Kasumi-1 (cell line): ENCODE measurements at places on chromosomes 6 and 20.
A peak's percentile ranks its signal among the peaks of the same experiment; 100 is the strongest.

GRCh38 chr6:134115715-134116074, 63.3 kb upstream of the SLC2A12 start:
- no peak for DNase-seq

GRCh38 chr6:134452906-134453305, 135.0 kb upstream of the SGK1 start:
- DNase-seq: no peak

DNA sequence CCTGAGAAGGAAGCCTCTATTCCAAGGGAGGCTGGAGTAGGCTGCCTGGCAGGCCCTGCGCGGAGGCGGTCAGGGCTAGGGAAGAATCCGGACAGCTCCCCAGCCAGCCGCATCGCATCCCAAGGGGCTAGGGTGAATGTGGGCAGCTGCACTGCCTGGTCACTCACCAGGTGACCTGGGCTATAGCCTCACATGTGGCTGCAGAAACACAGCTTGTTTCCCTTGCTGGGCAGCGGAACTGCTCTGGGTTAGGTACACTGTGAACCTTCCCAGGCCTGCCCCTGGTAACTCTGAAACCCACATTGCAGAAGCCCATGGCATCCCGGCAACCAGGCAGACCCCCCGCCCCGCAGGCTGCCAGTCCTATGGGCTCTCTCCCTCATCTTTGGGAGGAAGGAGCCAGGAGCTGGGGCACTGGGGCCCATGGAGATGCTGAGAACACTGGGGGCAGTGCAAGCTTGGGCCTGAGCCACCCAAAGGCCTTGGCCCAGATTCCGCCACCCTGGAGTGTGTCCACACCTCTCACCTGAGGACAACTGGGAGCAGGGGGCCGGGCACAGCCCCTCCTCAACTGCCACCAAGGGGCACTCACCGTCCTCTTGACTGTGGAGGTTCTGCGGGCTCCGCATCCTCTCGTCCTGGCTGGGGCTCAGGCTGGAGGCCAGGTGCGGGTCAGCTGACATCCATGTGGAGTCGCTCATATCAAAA, 111.0 kb downstream of the NOL4L start:
- no peak for DNase-seq

DNA sequence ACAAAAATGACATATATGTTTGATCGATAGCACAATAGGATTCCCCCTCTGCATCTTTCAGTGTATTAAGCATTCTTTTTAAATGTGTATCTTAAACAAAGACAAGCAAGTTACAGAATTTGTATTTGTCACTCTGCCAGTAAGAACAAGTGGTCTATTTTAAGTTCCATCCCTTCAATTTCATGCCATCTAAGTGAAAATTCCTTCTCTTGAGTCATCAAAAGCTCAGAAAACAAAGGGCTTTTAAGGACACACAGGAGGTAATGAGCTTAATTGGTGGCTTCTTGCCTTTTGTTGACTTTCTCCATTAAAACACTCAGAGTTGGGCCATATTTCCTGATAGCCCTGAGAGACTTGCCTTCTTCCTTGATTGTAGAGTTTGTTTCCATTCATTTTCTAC, 547.8 kb downstream of the TENT5A start:
- no peak for DNase-seq

- DNase-seq: peak; percentile 69
Measured at GRCh38 chr20:49937027-49937929, 1.1 kb downstream of the RNF114 start.

DNA sequence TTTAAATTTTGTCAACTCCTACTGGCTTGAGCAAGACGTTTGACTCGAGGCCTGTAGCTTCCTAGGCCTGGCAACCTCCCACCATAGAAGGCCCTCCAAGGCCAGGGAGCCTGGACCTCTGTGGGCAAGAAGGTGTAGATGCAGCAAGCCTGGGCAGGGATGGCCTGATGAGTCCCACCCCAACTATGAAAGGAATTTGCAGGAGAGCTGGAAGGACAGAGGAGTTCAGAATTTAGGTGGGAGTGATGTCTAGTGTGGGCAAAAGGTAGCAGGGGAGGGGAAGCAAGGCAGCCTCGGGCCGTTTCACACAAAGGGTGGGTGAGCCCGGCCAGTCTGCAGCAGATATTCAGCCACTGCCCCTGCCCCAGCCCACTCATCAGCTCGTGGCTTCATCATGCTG, 245.2 kb downstream of the CDH26 start:
- no peak for DNase-seq

GRCh38 chr20:23752481-23753193, 1.9 kb upstream of the CST1 start:
- no peak for DNase-seq

DNA sequence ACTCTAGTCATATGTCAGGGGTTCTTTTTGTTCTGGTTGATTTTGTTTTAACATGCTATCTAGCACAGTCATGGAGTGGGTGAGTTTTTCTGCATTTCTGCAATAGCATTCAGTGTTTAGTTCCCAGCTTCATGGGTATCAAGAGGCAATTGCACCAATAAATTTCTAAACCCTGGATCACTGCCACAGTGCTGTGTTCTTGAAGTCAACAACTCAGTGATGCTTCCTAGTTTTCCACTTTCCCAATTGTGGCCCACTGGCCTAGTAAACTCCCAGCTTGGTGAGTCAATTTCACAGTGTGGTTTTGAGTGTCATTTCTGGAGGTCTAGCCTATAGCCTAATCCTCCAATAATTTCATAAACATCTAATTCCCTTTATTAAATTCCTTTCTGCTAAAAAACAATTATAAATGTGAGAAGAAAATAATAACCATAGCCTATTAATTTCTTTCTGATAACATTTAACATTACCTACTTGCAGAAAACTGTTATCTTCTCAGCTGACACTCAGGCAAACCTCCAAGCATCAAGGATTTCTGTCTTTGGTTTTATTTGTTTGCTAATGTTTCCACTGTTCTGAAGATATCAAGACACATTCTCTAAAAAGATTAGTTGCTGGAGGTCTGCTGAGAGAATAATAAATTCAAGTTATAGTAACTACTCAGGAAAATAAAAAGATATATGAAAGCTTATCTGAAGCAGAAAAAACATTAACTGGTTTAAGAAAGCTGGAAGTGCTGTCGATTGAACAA, 89.9 kb downstream of the PDE7B start:
- no peak for DNase-seq

GRCh38 chr6:44401138-44401537, 13.6 kb downstream of the CDC5L start:
- no peak for DNase-seq

GRCh38 chr6:36679043-36679833, 724 bp downstream of the CDKN1A start:
- no peak for DNase-seq

DNA sequence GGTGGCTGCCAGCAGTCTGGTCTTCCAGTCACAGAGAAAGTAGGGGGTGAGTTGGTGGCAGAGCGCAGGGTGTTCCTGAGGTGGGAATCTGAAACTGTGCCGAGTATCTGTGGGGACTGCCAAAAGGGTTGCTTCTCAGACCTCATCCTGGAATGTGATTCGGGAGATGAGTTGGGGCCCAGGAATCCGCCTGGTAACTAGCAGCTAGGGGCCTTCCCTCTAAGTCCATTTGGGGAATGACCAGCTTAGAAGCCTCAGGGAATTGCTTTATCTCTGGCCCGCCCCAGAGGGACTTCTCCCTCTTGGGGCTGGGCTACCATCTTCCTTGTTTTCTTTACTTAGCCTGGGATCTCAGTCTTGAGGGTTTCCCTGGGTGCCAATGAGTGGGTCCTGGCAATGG, 49.6 kb downstream of the MOCS1 start:
- DNase-seq: no peak

- DNase-seq: no peak
Measured at GRCh38 chr20:48990467-48990866, 55.6 kb upstream of the CSE1L start.

DNA sequence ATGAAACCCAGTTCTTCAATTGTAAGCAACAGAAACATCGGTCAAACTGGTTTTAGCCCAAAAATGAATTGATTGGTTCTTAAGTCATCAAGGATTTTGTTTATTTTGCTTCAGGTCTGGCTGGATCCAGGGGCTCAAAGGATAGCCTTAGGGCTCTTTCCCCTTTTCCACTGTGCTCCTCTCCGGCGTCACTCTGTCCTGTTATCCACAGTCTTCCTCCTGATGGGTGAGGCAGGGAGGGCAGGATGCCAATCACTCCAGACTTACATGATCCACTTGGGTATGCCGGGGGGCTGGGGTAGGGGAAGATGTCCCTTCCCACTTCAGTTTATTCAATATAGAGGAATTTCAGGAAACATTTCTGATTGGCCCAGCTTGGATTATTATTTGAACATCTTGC, 40.0 kb downstream of the PLAGL2 start:
- DNase-seq: no peak

DNA sequence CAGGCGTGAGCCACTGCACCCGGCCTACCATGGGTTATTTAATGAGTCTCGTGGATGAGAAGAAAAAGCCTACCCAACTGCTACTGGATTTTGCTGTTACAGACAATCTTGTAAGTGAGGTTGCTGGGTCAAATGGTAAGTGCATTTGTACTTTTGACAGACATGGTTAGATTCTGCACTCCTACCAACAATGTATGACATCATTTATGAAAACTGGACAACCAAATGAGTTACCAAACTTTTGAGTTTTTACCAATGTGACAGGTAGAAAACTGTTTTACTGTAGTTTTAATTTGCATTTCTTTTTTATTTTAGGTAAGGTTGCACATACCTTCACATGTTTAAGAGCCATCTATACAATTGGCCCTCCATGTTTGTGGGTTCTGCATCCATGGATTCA, 48.2 kb downstream of the PDSS2 start:
- DNase-seq: no peak

DNA sequence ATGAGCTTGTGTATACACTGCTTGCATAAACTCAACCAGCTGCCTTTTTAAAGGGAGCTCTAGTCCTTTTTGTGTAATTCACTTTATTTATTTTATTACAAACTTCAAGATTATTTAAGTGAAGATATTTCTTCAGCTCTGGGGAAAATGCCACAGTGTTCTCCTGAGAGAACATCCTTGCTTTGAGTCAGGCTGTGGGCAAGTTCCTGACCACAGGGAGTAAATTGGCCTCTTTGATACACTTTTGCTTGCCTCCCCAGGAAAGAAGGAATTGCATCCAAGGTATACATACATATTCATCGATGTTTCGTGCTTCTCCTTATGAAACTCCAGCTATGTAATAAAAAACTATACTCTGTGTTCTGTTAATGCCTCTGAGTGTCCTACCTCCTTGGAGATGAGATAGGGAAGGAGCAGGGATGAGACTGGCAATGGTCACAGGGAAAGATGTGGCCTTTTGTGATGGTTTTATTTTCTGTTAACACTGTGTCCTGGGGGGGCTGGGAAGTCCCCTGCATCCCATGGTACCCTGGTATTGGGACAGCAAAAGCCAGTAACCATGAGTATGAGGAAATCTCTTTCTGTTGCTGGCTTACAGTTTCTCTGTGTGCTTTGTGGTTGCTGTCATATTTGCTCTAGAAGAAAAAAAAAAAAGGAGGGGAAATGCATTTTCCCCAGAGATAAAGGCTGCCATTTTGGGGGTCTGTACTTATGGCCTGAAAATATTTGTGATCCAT, 15.3 kb downstream of the TNFAIP3 start:
- peak; percentile 60 for DNase-seq

GRCh38 chr6:129981598-129981997, 36.8 kb upstream of the L3MBTL3 start:
- no peak for DNase-seq

DNA sequence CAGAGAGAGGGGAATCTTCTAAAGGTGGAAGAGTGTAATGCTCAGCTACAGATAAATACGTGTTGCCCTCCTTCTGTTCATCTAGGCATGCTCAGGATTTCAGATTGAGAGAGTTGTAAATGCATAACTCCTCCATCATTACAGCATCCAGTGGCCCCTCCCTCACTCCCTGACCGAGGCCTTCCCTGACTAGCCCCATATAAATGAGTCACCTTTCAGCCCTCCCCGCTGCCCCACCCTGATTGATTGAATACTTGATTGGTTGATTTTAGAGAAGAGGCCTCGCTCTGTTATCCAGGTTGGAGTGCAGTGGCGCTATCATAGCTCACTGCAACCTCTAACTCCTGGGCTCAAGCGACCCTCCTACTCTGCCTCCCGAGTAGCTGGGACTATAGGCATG, 193.7 kb downstream of the EYA2 start:
- no peak for DNase-seq

DNA sequence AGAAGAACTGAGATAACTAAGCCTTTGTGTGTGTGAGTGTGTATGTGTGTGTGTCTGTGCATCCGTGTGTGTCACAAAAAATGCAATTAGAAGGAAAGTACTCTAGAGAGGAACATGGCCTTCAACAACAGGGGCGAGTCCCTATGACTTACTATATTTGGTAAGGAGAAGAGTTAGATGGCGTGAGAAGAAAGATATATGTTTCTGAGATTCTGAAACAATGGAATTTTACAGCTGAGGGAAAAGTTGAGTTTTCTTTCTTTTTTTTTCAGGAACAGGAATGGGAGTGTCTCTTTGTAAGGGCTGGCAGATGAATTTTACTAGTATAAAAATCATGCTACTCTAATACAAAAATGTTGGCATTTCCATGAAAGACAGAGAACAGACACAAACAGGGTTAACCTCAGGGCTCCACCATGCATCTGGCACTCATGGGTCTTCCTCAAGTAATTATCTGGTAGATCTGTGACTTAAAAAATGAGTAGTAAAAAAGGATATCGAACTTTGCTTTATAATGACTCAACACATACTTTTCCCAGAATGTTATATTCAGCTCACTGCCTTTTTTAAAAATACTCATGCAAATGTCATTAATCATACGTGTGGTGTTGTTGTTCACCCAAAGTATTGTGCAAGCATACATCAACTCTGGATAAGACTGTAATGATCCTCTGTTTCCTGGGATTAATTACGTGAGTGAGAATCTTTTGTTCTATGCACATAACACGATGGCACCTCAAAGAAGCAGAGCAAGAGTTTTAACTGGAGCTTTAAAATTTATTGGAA, 12.8 kb upstream of the SASH1 start:
- DNase-seq: no peak

DNA sequence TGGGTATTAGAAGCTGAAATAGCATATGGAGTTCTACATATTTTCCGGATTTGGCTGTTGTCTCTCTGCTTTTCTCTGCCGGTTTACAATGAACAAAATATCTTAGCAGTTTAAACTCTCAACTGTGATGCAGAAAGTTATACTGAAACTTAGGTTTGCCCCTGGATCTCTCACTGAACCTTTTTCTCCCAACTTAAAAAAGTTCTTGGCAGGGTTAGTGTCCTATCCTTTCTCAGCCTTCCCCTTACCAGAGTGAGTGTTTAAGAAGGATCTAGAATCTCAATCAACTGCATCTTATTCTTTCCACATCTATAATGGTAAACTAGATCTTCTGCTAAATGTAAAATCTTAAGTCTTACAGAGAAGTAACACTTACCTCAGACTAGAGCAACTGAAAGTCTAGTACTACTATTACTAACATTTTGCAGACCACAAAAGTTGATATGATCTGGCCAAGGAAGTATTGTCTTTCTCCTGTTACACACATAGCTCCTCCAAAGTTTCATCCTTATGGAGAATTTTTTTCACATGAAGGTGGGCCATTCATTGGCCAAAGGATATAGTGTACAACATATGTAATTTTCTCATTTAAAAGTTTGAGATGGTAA, 392.3 kb upstream of the RUNX2 start:
- DNase-seq: no peak
